ENCODE measurements at places on chromosomes 2 and 18.
A peak's percentile ranks its signal among the peaks of the same experiment; 100 is the strongest.

DNA sequence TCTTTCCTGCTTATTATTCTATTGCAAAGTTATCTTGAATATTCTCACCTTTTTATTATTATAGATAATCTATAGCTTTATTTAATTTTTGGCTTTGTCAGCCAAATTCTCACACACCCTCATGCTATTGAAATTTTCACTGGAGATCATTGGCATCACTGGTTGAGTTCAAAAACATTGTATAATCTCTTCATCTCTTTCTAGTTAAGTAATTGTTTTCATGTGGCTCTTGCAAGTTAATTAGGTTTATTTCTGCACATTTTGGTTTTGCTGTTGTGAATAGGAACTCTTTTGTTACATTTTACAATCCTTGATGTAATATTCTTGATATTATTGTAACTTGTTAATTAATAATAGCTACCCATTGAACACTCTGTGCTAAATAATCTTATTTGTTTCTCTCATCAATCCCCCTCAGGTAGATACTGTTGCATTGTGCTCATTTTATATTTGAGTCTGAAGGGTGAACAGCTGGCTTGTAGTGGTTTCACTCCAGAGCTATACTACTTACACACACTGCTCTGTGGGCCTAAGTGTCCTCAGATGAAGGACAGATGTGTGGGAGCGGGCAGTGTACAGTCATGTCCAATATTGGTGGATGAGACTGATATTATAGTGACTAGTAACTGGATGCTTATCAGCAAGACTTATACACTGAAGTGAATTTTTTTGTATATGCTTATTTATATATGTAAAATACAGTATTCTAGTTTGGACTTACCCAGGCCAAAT, 112.7 kb downstream of the LCLAT1 start:
- no peak for DNase-seq

DNA sequence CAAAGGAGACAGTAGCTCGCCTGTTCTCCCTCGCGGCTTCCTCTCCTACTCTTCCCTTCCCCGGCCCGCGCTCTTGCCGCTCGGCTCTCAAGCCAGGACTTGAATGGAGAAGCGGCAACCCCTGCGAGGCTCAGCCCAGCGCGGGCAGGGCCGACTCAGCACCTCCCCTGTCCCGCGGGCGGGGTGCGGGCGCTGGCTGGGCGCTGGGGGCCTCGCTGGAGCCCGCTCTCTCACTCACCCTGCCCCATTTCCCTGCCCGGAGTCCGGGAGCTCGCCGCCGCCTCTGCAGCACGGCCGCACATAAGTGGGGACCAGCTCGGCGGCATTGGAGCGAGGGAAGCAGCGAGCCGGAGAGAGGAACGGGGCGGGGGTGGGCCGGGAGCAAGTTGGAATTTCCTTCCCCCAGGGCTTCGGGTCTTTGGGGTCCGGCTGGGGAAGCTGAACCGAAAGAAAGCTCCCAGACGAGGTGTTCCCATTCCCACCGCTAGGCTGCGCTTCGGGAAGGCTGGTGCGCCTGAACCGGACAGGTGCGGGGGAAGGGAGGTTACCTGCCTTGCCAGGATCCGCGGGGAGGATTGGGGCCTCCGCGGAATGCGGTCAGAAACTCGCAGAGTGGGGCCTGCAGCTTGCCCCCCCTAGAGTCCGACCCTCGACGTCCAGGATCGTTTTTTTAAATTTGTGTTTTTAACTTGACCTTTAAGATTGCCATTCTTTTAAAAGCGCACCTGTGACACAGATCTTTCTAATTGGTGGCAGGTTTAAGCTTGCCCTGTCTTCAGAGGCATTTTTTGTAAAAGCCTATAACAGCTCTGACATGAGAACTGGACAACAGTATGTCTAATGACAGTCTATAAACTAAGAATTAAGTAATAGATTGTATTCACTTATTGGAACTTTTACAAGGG, at the start of gene COBLL1:
Gene COBLL1 (minus strand): TSS at position 105 of the 905 bp plus-strand sequence. CDS start 627 bp downstream, outside the sequence.
- DNase-seq = peak; percentile 75

- DNase-seq = no peak
Measured at GRCh38 chr2:159175182-159175581, 111.3 kb downstream of the WDSUB1 start.

GRCh38 chr2:46909771-46910419, 5.7 kb downstream of the MCFD2 start:
- DNase-seq = peak; percentile 77

DNA sequence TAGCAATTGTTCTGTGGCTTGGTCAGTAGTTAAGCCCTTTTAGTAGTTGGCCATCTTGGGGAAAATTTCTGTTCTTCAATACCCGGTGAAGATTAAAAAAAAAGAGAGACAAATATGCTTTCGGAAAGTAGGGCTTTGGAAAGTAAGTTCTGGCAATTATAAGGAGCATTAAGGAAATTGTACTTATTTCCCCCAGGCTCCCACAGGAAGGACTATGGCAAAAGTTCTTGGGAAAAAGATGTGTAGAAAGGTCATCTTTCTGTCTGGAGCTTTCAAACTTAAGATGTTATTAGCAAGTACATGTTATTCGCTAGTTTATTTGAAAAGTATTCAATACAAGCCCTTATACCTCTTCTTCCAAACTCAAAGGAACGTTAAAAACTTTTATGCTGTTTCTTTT, 144.5 kb downstream of the MTX2 start:
- no peak for DNase-seq

DNA sequence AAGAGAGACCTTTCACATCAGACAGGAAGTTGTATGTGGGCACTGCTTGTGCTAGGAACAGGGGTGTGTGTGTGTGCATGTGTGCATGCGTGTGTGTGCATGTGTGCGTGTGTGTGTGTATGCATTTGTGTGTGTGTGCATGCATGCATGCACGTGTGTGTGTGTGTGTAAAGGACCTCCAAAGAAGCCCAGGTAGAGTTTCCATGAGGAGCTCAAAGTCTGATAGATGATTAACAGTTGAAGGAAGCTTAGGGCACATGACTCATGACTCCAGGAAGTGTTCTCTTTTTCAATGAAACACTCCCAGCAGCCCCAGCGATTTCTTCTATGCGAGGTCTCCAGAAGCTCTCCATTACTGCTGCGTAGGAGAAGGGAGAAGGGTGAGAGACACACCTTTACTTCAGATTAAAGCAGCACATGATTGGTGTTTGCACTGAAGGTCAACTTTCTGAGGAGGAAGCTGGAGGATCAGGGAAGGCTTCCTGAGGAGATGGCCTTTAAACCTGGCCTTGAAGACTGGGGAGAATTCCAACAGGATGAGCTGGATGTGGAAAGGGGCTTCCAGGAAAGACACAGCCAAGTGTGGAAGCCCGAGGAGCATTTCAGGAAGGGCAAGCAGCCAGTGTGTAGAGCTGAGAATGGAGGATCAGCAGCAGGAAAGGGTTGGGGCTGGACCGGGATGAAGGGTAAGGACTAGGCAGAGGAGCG, 77.7 kb downstream of the SMAD4 start:
- peak; percentile 10 for DNase-seq

DNA sequence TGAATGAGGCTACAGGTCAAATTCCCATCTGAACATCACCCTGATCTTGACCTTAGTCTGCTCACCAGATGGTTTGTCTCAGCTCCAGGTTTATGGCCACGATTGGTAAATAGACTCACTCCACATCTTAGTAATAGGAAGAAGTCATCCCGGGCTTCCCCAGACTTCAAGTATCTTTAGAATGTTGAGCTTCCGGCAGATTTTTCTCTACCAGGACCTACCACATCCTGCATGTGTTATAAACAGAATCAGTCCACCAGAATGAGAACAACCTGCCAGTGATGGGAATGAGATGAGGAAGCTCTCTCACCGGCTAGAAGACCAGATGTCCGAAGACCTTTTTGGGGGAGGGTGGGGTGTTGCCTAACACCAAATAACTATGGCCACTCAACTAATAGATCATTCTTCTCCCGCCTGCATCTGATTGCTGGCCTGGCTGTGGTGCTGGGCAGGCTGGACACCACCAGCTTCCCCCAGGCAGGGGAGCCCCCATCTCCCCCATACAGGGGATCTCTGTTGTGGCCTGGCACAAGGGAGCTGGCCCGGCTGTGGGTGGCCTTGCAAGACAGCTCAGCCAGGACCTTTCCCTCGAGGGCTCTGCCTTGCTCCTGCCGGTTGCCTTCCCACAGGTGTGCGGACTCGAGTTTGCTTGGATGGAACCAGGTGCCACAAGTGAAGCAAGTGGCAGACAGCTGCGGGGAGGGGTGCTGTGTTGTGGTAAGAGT, 88.5 kb downstream of the SH3RF3 start:
- peak; percentile 55 for DNase-seq

DNA sequence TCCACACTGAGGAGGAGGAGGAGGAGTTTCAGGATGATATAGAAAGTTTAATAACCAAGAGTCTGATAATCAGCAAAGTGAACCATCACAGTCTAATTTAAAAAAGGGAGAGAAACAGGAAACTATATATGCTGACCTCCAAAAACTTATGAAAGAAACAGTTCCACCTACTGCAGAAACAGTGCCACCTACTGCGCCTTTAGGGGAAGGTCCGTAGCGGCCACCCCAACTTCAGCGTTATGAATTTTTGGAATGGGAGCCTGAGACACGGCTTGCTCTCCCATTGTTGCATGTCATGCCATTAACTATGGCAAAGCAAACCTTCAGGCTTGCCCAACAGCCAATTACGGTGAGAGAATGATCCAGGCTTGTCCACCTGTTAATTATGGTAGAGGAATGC, 1719.2 kb upstream of the LRRTM1 start:
- no peak for DNase-seq

GRCh38 chr18:55925772-55926171, 337.8 kb upstream of the TCF4 start:
- DNase-seq = peak; percentile 12

DNA sequence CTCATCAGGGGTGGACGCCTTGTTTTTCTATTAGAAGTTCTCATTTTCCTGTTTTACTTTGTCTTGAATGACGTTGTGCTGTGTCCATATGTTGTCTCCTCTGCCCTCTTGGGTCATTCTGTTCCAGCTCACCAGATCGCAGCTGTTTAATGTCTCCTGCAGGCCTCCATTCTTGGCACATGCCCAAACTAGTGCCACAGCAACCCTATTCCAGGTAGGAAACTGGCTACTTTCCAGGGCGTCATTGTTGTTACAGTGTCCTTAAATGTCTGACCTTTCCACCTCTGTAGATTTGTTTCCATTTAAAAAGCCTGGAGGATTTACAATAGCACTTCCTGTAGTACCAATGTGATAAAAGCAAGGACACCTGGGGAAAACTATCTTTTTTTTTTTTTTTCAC, 500.7 kb downstream of the METTL4 start:
- DNase-seq = no peak

DNA sequence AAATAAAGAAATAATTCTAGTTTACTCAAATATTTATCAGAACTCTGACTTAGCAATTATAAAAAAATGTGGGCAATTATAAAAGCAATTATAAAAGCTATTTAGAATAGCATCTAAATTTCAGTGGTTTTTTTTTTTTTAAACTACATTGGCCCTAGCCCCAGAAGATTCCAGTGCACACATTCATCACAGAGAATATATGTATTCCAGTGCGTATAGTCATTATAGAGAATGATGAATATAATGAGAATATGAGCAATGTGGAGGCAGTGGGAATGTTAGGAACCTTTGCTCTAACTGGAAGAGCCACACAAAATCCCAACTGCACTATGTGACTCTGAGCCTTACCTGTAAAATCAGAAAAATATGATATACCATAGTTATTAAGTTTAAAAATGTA, 10.5 kb downstream of the MAP3K2 start:
- DNase-seq = peak; percentile 71

- no peak for DNase-seq
Measured at GRCh38 chr18:79738041-79738461, 58.4 kb downstream of the CTDP1 start.

- DNase-seq = no peak
Measured at GRCh38 chr2:113799375-113799774, 42.9 kb upstream of the SLC35F5 start.

- peak; percentile 61 for DNase-seq
Measured at GRCh38 chr18:13280070-13280795, 61.7 kb downstream of the LDLRAD4 start.

- DNase-seq = no peak
Measured at GRCh38 chr2:29363111-29363510, 247.9 kb downstream of the CLIP4 start.

- no peak for DNase-seq
Measured at GRCh38 chr2:177692042-177692782, 299.6 kb downstream of the AGPS start.

DNA sequence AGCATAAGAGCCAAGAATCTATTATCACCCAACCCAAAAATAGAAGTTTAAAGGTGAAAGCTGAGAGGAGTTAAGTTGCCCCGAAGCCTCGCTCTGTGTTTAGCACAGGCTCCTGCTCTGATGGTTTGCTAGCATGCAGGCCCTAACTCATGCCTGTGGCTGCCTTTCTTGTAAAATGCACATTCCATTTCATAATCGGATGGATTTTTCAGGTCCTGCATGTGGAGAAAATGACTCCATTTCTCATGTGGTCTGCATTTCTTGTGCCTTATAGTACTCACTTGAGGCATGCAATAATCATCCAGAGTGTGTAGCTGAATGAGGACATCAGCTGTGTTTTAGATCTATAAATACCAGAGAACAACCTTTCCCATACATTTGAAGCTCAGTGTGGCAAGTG, 381.8 kb downstream of the CPS1 start:
- peak; percentile 9 for DNase-seq

DNA sequence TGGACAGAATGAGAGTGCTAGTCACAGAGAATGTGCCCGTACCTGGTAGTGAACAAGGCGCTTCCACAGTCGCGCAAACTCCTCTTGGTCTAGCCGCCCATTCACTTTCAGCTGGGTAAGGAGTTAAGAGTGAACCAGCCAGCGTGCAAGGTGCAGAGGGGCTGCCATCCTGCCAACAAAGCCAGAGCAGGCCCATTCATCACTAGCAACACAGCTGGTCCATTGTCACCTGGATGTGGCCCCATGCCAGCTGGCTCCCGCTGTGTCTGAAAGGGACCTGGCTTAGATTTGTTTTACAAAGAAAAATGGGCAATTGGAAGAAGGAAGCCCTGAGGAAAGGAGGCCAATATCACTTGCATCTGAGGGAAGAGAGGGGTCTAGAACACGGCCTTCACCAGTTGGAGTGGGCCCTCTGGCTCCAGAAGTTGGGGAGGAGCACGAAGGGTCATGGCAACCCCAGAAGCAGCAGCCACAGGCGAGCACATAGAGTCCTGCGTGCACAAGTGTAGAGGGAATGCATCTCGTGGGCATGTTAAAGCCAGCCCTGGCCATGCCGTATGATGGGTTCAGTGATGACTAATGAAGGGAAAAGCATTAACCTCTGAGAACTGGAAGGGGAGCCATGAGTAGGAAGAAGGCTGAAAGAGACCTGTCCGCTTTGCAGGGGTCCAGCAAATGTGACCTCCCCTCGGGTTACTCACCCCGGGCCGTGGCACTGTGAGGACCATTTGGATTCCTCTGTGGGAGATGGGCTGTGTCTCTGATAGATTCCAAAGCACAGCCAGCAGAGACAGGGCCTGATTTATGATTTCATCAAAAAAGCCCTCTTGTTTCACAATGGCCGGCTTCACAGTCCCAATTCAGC, 70.6 kb downstream of the CAPN13 start:
- DNase-seq = no peak

DNA sequence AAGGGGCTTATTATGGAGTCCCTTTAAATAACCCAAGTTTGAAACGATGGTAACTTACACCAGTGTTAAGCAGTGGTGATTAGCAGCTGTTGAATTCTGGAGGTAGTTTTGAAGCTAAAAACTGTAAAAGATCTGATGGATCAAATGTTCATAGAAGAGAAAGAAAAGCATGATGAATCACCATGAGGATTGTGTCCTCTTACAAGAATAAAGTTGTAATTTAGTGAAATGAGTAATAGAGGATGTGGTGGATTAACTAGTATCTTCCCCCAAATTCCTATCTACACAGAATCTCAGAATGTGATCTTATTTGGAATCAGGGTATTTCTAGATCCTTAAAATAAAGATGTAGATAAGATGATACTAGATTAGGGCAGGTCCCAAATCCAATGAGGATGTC, 1138.2 kb upstream of the TMEFF2 start:
- DNase-seq = peak; percentile 61

All from fibroblast of skin of right biceps (primary cell).